ENCODE measurements at places on chromosomes 5 and 9.

DNA sequence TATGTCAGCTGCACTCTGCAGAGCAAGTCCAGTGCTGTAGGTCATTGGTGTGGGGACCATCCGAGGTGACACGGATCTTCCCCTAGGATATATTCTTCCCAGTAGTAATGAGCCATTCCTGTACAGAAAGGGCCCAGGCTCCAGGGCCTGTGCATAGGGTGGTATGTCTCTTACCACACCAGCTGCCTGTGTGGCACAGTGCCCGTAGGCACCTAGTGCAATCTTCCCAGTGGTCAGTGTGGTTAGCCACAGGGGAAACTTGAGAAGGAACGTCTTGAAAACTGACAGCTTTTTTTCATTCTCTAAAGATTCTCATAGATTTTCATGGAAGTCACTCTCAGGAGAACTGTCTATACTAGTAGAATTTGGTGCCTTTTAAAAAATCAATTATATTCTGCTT, 39.8 kb downstream of the CYSTM1 start:
- DNase-seq, result peak; percentile 45

GRCh38 chr9:20065796-20066700, 277.2 kb upstream of the SLC24A2 start:
- DNase-seq, result no peak

DNA sequence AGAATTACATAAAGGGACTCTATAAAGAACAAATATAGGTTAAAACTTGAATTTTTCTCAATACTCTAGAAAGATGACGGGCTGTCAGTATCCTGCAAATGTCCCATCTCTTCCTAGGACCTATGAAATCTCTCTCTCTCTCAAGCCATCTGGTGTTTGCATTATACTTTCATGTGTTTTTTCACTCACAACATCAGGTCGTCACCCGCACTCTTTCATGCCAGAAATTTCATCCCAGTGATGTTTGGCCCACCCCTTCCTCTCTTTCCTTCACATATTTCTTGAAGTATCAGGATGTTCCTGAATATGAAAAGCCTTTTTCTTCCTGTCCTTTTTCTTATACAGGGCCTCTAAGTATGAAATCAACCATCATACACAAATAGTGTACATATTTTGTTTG, 63.3 kb upstream of the GAS1 start:
- DNase-seq, result no peak

DNA sequence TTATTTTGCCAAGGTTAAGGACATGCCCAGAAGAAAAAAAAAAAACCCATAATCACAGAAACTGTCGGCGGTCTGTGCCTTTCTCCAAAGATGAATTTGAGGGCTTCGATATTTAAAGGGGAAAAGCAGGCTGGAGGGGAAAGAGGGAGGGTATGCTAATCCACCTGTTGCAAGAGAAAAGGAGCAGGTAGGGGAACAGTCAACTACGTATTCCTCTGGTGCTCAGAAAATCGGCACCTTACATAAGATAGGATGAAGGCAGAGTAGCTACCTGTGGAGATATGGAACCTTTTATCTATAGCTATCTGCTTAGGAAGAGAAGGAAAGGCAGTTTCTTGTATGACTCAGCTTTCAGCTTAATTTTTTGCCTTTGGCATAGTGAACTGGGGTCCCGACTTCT, 77.7 kb downstream of the PTCD2 start:
- DNase-seq, result no peak

DNA sequence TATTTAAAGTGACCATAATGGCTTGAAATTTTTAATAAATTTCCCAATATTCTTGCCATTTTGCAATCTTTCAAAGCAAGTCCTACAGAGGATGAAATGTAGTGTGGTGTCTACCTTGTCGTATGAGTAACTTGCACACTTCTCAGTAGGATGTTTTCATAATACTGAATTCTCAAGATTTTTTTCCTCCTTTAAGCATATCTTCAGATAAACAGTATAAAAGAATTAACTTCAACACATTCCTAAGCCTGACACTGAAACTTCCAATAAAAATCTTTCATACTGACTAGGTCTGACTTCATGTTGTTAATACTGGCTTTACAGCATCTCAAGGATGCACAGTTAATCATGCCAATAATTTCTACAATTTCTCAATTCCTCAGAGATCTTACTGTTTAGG, 62.0 kb downstream of the DROSHA start:
- DNase-seq, result no peak

GRCh38 chr9:19114680-19115270, 12.1 kb upstream of the HAUS6 start:
- DNase-seq, result no peak

- no peak for DNase-seq
Observed at GRCh38 chr9:8371686-8372085, 572.1 kb upstream of the DMAC1 start.

- no peak for DNase-seq
Observed at GRCh38 chr5:119059740-119060255, 11.1 kb upstream of the DMXL1 start.

GRCh38 chr5:82307451-82307850, 29.3 kb upstream of the RPS23 start:
- no peak for DNase-seq

DNA sequence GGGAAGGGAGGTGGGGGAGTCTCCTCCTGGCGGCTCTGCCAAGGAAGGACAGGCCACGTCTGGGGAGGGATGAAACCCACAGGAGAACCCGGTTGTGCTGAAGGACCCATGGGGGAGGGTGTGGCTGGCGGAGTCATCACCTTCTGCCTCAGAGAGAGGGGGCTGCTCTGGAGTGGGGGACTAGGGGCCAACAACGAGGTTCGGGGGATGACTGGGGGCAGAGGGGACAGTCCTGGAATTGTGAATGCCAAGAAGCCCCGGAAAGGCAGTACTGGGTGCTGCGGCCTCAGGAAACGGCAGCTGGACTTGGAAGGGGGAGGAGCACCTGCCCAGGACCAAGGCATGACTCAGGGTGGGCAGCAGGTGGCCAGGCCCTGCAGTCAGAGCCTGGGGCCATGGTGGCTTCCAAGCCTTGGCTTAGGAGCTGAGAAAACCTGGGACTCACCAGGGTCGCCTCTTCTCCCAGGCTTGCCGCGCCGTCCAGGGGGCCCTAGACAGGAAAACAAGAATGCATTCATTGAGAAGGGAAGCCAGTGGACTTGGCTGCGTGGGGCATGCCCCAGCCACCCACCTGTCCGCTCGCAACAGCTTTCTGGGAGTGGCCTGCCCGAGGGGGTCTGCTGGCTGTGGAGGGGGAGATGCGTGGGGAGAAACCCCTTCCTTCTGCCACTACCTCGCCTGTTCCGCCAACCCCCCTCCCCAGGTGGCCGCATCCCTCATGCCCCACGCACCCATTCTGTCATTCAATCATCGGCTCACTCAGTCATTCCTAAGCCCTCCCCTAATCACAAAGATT, 74.0 kb upstream of the PHYKPL start:
- DNase-seq, result no peak

GRCh38 chr5:168348084-168348414, 56.6 kb downstream of the WWC1 start:
- no peak for DNase-seq

Data from HL-60 (cell line).